GM12892 (cell line): ENCODE measurements at places on chromosomes 11 and 22.
A peak's percentile ranks its signal among the peaks of the same experiment; 100 is the strongest.

DNA sequence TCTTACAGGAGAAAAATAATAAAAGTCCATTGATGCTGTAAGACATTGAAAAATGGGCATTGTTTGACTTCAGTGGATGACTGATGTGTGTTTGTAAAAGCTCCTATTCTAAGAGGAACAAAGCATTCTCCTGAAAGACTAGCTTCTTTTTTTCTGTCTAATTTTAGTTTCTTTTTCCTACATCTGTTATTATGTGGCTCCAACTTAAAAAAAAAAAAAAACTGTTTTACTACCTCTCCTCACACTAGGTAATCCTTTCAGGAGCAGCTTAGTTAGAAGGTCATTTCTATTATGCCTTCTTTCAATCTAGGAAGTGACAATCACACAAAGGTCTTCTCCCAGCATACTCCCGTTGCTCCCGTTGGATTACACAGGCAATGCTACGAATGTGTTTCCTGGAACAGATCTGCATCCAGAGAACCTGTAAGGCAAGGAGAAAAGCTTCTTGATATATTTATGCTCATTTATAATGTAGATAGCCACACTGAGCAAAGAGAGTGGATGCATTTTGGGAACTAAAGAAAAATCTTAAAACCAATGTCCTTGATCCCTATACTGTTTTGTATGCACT lies 595.1 kb upstream of the CCDC179 start:
- DNase-seq, result no peak

GRCh38 chr11:17014321-17014832 lies at the start of gene PLEKHA7:
Gene PLEKHA7, minus strand, starts transcription at chr11:17014414. Its CDS starts 13 bp downstream, at chr11:17014401.
- DNase-seq, result peak; percentile 39

GRCh38 chr11:12629601-12630313 lies 44.5 kb upstream of the TEAD1 start:
- DNase-seq, result no peak

GRCh38 chr22:45316796-45317526 lies 7.2 kb downstream of the FAM118A start:
- DNase-seq, result no peak
